ENCODE measurements at places on chromosomes 11 and 22.
A peak's percentile ranks its signal among the peaks of the same experiment; 100 is the strongest.

GRCh38 chr22:31730344-31730711 is 19.6 kb downstream of the PRR14L start:
- no peak for DNase-seq

DNA sequence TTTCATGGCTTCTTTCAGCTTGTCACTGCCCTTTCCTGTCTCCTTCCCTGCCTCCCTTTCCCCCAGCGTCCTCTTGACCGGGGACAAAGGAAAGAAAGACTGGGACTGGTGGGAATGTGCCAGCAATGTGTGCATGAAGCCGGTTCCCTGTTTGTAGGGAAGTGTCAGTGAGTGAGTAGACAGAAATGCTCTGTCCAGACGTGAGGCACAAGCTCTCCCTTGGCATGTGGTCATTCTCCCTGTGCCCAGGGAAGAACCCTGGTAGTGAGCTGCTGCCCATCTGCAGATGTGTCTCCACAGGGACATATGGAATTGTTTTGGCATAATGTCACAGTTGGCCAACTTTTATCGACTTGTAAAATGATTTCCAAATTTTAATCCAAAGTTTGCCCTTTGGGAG is 86.4 kb upstream of the TBCEL start:
- DNase-seq: no peak

DNA sequence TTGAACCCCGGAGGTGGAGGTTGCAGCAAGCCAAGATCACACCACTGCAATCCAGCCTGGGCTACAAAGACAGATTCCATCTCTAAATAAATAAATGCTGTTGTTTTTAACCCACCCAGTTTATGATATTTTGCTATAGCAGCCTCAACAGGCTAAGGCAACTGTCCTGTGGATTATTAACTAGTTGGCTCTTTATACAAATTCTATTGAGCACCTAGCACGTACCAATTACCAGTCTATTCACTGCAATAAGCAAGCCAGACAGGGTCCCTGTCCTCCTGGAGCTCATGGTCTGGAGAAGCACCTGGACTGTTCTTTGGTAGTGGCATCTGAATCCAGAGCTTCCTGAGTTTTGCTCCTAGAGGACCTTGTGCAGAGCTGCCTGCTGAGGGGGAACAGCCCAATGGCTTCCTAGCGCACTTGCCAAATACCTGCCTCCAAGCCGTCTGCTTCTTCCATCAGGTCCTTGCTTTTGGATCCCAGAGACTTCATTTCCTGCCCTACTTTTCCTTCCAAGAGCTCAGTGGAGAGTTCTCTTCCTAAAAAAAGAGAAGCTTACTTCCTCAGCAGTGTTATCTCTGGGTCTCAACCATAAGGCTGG is 49.9 kb upstream of the MICAL2 start:
- DNase-seq: no peak

- DNase-seq: peak; percentile 23
Measured at GRCh38 chr11:64207256-64208085, 950 bp downstream of the FERMT3 start.

DNA sequence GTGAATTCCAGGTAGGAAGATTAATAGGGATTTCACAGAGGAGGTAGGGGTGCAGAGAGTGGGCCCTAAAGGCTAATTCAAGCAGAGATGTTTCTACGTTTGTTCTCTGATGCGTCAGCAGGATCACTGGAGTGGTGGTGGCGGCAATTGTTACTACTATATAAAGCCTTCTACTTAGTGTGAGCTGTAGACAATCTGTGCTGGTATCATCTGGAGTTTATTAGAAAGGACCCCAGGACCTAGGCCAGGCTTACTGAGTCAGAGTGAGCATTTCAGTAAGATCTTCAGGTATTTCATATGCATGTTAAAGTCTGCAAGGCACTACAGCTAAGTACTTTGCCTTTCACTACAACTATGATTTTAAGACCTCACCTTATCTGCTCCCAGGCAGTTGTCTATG is 59.5 kb downstream of the USP35 start:
- DNase-seq: no peak

DNA sequence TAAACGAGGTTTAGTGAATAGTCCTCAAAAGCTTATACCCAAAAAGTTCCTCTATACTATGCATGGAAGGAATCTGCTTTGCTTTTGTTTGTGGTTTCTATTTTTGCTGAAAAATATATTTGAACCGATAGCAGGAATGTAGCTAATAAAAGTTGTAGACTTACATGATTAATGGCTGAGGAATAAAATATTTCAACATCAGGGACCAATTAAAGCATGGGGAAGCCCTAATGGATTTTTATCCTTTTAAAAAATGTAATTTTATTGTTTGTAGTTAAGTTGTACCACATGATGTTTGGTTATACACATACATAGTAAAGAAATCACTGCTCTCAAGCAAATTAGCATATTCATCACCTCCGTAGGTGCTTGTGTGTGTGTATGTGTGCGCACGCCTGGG is 295.3 kb upstream of the CNTN5 start:
- DNase-seq: no peak

GRCh38 chr11:8201644-8202365 is 33.0 kb upstream of the RIC3 start:
- DNase-seq: no peak

GRCh38 chr11:13043912-13044628 is 35.0 kb downstream of the RASSF10 start:
- no peak for DNase-seq

DNA sequence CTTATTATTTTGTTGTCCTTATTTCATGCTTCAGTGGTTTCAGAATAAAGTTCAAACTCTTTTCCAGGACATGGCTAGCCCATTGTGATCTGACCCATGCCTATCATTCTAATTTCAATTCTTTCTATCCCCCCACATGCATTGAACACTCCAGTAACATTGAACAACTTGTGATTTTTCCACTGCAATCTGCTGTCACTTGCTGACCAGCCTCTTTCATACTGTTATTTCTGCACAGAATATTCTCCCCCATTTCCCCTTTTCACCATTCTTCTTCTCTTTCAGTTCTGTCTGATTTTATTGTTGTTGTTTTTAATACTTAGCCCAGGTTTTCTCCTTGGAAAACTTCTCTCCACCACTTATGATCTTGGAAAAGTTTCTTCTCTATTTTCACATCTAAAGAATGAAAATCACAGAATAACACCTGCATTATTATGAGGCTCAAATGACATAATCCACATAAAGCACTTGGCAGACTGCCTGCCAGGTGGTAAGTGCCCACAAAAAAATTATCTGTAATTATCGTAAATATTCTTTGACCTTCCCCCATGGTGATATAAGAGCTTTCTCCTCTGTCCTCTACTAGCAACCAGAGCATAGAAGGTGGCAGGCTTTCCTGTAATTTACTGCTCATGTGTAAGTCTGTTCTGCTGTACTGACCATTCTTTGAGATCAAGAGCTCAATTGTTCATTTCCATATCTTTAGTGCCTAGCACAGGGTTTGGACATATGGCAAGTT is 51.9 kb upstream of the EED start:
- DNase-seq: peak; percentile 86

DNA sequence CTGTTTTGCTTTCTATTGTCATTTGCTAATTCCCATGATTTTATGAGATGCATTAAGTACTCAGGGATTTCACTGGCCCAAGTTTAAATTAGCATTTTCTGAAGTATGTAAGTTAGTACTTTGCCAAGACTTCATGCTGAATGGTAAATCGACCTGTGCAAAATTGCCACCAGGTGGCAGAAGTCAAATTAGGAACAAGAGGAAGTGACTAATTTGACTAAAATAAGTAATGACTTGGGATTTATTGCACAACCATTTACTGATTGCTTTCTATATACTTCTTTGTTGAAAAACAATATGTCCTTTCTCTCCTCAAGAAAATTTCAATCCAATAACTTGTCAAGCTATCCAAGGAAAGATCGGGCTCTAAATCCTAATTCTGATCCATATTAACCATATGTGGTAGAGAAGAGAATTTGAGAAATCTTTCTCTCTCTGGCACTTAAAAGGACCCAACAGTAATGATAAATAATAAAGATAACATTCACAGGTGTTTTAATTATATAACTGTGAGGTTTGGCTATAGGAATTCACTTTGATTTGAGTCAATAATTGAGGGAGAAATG is 253.7 kb upstream of the CHORDC1 start:
- DNase-seq: peak; percentile 53

- no peak for DNase-seq
Measured at GRCh38 chr11:113736323-113736722, 30.2 kb upstream of the TMPRSS5 start.

- no peak for DNase-seq
Measured at GRCh38 chr11:9849389-9849788, 185.5 kb downstream of the SWAP70 start.

GRCh38 chr11:134554106-134554505 is 142.1 kb upstream of the B3GAT1 start:
- DNase-seq: no peak

DNA sequence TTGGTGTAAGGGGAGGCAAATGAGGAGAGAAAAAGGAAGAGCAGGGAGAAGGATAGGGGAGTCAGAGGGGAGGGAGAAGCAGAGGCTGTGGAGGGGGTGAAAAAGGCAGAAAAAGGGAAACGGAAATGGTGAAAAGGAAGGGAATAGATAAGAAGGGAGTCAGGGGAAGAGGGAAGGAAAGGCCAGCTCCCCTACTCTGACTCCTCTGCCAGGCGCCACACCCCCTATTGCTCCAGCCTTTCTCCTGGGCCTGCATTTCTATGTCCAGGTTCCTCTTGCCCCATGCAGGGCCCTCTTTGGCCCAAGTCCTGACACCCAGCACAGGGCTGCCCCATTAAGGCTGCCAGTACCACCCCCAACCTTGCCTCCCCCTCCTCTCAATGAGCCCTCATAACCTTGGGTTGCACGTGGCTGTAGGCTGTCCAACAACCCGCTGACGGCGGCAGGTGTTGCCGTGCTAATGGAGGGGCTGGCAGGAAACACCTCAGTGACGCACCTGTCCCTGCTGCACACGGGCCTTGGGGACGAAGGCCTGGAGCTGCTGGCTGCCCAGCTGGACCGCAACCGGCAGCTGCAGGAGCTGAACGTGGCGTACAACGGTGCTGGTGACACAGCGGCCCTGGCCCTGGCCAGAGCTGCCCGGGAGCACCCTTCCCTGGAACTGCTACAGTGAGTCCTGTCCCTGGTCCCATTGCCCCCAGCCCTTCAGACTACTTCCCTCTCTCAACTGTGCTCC is 3.4 kb upstream of the NHERF4 start:
- peak; percentile 42 for DNase-seq

- no peak for DNase-seq
Measured at GRCh38 chr11:10975287-10975721, 117.5 kb upstream of the ZBED5 start.

DNA sequence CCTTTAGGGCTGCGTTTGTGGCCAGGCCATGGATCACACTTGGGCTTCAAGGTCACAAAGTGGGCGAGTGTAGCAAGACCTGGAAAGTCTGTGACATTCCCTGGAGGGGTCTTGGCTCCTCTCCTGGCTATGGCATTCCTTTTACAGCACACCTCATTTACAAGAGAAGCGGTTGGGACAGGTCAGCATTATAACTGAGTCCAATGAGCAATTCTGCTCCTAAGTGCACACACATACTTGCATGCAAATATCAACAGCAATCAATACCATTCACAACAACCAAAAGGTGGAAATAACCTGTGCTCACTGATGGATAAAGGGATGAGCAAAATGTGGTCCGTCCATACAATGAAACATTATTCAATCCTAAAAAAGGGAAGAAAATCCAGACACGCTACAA is 298.2 kb downstream of the CTTN start:
- DNase-seq: no peak

DNA sequence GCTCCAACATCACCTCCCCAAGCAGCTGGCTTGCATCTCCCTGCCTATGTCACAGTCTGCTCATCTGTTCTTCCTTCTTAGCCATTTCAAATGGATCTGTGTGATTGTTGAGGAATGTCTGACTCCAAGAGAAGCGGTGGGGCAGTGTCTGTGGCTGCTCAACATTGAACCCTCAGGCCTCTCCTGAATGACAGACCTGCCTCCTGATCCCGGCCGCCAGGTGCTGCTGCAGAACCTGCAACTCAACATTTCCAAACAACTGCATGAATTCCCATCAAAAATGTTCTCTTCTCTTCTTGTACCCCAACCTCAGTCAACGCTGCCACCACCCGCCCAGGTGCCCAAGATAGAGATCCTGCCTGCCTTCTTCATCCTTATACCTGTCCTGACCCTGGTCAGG is 132.5 kb downstream of the FBXO7 start:
- no peak for DNase-seq

- DNase-seq: no peak
Measured at GRCh38 chr11:64869571-64870175, 8.7 kb downstream of the EHD1 start.

- no peak for DNase-seq
Measured at GRCh38 chr11:123255909-123256308, 60.9 kb upstream of the CLMP start.

DNA sequence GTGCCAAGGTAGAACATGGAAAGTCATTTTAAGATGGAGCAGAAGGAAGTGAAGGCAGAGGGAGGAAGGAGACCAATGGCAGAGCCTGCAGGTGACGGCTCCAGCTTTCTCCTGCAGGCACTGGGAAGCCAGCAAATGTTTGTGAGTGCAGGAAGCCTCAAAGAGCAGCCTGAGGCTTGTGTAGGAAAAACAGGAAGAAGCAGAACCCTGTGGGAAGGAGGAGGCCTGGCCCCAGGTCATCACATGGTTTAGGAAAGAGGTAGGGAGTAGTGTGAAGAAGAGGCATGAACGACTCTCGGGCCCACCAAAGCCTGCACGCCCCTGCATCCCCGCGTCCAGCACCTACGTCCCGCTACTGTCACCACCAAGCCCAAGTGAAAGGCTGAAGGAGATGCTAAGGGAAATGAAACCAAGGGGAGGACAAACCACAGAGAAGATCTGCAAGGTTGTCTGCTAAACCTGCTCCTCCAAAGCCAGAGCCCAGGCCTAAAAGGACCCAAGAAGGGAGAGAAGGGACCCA is 151.5 kb downstream of the CHST1 start:
- no peak for DNase-seq

GRCh38 chr11:120441592-120441991 is 70.0 kb upstream of the GRIK4 start:
- DNase-seq: no peak

DNA sequence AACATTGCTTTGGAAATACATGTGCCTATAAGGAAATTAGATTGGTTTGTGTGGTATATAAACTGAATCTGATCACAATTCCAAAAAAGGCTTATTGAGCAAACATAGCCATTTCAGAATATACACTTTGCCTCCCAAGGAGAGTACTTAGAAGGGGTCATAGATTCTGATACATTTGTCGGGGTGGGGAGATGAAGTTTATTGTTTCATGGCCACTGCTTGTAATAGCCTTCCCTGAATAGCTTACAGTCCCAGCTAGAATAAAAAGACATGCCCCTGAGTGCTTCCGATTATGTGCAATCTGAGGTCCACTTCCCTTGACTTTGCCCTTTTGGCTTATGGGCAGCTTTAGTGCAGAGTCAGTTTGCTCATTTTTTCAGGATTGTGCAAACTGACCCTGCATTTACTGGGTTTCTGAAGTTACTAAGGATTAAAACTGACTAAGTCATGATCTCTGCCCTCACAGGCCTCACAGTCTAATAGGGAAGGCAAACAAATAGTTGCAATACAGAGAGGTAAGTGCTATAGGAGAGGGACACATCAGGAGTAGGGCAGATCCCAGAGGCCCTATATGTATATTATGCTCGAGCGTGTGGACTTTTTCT is 184.2 kb downstream of the BLID start:
- no peak for DNase-seq

Data from RPMI8226 (cell line).